ENCODE measurements at places on chromosomes 7 and 10.
A peak's percentile ranks its signal among the peaks of the same experiment; 100 is the strongest.

GRCh38 chr7:143396182-143396581 lies 12.5 kb downstream of the EPHA1 start:
- DNase-seq: no peak

- no peak for DNase-seq
Measured at GRCh38 chr10:79027147-79028055, 41.4 kb upstream of the ZMIZ1 start.

- no peak for DNase-seq
Measured at GRCh38 chr7:57417736-57418135, 32.2 kb upstream of the ZNF716 start.

DNA sequence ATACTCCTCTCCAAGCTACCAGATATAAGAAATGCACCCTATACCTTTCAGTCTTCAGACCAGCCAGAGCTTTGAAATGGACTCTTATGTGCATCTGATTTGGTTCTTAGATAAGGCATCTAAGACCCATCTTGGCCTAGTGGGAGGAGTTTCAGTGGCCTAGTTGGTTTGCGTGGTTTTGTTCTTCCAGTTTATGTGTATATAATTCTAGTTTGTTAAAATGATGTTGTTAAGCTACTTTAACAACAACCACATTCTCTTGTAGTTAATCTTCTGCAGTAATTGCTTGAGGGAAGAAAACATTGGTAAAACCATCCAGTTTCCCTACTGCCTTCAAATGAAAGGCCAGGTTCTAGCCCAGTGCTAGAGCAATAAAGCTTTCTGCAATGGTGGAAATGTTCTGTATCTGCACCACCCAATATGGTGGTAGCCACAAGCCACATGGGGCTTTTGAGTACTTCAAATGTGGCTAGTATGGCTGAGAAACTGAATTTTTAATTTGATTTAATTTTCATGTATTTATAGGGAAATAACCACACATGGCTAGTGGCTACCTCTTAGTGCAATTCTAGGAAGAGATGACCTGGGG lies 66.3 kb downstream of the KLHDC10 start:
- no peak for DNase-seq

- no peak for DNase-seq
Measured at GRCh38 chr10:98815039-98815885, 368.5 kb upstream of the HPS1 start.

DNA sequence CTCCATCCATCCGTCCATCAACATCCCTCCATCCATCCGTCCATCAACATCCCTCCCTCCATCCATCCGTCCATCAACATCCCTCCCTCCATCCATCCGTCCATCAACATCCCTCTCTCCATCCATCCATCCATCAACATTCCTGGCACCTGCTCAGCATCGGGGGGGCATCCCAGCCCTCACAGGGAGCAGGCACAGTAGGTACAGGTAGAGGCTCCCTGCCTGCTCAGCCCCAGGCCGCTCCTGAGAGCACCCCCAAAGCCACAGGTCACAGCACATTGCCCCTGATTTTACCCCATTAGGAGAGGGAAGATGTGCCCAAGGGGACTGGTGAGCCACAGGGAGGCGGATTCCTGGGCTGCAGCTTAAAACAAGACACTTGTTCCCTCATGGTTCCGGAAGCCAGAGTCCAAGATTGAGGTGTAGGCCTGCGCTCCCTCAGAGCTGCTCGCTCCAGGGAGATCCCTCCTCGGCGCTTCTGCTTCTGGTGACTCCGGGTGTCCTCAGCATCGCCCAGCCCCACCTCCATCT lies 21.1 kb upstream of the CFAP46 start:
- no peak for DNase-seq

DNA sequence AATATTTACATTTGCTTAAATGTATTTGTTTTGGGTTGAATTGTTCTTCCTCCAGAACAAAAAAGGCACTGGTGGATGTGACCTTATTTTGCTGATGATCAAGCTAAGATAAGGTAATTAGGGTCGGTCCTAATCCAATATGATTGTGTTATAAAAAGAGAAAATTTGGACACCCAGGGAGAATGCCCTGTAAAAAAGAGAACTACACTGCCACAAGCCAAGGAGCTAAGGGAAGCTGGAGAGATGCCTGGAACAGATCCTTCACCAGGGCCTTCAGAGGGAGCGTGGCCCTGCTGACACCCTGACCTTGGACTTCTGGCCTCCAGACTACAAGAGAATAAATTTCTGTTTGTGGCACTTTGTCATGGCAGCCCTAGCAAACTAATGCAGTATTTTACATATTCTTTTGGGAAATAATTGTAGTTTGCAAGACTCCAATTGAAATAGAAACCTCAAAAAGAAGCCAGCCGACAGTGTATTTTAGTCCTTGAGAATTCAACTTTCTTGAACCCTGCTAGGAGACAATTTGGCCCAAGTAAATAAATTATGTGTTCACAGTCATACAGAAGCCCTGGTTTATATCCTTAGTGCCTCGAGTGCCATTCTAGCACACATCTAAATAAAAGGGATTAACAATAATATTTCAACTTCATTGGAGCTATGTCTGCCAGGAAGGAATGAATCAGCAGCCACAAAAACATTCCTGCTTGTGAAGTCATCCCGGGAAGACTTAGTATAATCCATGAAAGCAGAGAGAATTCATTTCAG lies 164.6 kb downstream of the PKD1L1 start:
- DNase-seq: no peak

GRCh38 chr7:32616625-32617024 lies 121.3 kb downstream of the AVL9 start:
- no peak for DNase-seq

- no peak for DNase-seq
Measured at GRCh38 chr7:158110034-158110590, 477.5 kb downstream of the PTPRN2 start.

- DNase-seq: no peak
Measured at GRCh38 chr7:32033006-32033405, 37.2 kb downstream of the PDE1C start.

GRCh38 chr7:52482076-52482475 lies 553.4 kb upstream of the POM121L12 start:
- DNase-seq: no peak

- DNase-seq: no peak
Measured at GRCh38 chr7:41118486-41118885, 584.4 kb downstream of the INHBA start.

GRCh38 chr10:63410633-63411032 lies 55.1 kb downstream of the JMJD1C start:
- no peak for DNase-seq

- DNase-seq: no peak
Measured at GRCh38 chr7:30347226-30348082, 63.1 kb downstream of the ZNRF2 start.

- no peak for DNase-seq
Measured at GRCh38 chr7:34163956-34164355, 258.6 kb downstream of the BMPER start.

DNA sequence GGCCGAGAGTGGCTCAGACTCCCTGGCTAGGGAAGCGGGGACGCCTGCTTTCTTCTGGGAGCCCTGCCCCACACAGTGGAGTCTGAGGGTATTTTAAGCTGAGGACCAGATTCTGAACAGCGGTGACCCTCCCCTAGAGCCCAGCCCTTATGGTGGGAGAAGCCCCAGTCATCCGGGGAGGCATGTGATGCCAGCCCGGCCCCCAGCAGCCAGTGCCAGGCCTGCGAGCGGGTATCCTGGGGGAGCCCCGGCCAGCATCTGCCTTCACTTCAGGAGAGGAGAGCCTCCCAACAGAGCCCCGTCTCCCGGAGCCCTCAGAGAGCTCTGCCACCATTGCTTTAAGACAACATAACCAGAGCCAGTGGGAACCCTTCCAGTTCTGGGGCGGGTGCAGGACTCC lies 41.5 kb upstream of the DNAJB6 start:
- no peak for DNase-seq

DNA sequence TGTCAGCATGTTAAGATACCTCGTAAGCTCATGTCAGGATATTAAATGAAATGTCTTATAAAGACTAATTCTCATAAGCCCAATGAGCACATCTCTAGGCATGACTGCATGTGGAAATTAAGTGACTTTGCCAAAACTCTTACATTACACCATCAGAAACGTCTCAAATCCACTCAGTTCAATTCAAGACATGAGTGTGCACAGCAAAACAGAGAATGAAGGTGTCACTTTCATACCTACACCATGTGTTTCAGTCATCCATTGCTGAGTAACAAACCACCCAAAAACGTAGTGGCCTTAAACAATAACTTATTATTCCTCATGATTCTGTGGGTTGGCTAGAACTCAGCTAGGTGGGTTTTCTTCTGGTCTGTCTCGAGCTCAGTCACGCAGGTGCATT lies 99.8 kb downstream of the ATE1 start:
- DNase-seq: no peak

DNA sequence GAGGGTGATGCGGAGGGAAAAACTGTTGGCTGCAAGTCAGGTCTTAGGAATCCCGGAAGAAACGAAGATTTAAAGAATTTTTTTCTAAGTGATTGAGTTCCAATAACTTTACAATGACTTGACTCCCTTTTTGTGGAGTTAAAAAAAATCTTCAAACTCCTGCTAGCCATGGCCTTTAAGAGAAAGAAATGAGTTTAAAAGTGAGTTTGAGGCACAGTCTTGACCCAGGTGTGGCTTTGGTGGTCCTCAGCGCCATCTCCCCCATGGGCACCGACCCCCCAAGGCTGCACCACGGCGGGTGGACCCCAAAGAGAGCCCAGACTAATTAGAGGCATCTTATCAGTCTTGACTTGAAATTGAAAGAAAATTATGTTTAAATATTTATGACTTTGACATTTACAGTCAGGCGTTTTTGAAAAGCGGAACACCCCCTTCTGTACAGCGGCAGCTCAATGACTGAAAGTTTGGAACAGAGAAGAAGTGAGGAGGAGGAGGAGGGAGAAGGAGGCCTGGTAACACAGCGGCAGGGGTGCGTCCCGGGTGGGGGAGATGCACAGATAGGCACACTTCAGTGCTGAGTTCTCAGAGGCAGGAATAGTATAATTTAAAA lies 349.6 kb downstream of the DNAJB6 start:
- DNase-seq: no peak

DNA sequence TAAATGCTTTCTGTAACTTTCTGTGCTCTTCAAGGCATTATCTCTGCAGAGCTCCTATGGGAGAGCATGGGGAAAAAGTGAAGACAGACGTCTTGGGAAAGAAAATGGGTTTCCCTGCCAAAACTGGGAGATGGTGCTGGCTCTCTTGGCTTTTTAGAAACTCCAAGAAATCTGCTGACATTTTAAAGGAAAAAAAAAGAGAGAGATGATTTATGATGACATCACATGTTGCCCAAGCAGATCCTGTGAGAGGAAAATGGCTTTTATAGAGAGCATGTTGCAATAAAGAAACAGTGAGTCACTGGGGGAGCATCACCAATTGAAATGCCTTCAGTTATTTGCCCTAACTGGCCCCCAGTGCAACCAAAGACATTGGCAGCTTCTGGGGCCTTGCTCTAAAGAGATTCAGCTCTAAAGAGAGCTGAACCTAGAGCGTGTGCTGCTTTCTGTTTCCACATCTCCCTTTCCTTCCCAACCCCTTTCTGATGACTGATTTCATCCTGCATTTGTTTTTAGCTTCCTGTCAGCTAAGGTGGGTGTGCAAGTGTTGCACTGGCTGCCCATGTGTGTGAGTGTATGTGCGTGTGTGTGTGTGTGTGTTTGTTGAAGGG lies 37.7 kb downstream of the LRMDA start:
- no peak for DNase-seq

DNA sequence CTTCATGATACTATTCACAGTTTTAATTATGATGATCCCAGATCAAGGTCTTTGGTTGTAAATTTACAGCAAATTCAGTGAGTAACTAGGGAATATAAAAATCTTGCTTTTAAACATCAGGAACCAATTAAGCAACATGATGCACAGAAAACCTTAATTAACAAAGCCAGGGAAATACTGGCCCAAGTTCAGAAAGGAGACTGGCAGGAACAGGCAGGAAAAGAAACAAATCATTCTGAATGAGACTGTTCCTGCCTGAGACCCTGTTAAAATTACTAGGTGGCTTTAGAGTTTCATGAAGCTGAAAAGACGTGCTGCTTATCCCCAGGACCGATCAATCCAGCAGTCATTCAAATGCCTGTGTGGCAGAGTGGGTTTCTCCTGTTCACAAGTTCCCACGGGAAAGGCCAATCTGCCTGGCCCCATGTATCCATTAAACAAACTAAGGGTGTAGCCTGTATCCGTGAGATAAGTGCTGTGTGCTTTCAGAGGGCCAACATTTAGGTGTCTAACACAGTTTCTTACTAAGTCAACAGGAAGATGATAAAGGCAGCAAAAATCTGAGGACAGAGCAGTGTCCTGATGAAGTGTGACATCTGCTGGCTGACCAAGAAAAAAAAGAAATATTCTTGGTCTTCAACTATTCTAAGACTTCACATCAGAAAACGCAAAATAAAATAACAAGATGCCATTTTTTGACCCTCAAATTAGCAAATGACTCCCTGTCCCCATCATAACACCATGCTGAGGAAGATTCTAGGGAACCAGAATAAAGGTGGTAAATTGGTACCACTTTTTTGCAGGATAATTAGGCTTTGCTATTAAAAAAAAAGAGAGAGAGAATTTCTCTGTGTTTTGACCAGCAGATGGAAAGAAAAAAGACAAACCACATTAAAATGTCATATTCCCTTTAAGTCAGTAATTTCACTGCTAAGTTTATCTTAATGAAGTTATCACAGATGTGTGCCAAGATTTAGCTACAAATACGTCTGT lies 34.2 kb downstream of the PUS7 start:
- peak; percentile 47 for DNase-seq

Measured in endothelial cell (in vitro differentiated cells).